MCF 10A (cell line): ENCODE measurements at places on chromosomes 4 and X.
A peak's percentile ranks its signal among the peaks of the same experiment; 100 is the strongest.

DNA sequence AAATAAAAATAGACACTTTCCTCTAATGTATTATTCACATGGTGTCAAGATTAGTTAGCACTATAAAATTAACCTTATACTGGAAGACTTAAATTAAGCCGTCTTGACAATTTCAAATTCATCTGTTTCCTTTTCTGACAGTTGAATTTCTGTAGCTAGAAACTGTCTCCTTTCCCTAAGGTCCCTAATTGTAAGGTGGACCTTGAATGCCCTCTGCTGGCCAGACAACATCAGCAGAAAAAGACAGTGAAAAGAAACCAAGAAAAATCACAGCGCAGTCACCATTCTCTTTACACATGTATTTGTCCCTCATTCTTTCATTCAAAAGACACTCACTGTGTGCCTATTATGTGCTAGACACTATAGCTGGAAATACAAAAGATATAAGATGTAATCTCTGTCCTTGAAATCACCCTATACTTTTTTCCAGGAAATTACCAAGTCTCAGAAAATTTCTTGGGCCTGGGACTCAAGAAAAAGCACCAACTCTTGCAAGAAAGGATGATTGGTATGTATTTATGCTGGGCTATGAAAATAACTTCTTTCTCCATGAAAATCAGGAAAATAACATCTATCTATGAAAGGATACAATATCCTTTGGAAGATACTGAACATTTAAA lies 32.7 kb upstream of the AMBN start:
- no peaks in the 10 kb centered on the region for H3K27me3 ChIP-seq
- no peak overlapping the region for H3K4me3 ChIP-seq
- DNase-seq = peak; percentile 74
- H3K27ac ChIP-seq = no peak overlapping the region
- H3K36me3 ChIP-seq = no peaks in the 10 kb centered on the region

- no peaks in the 10 kb centered on the region for H3K36me3 ChIP-seq
- no peak overlapping the region for H3K27ac ChIP-seq
- peak; percentile 31 for DNase-seq
- H3K4me1 ChIP-seq = no peaks in the 10 kb centered on the region
Measured at GRCh38 chr4:10808591-10808990, 124.0 kb upstream of the CLNK start.

DNA sequence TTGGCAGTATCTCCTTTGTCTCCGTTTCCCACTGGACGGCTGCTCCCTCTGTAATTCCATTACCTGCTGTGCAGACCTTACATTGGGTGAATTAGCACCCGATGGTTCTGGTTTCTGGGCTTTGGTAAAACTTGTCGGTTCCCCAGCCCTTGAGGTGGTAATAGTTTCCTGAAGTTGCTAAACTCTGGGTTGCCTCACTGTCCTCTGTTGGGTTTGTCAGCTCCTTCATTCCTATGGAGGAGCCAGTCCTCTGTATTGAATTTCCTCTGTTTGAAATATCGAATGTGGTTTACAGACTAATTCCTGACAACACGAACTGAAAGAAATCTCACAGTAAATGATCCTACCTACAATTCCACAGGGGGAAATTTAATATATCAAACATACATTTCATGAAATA lies 591.3 kb upstream of the FTHL17 start:
- peaks cover 43% of the 10 kb centered on the region for H3K27me3 ChIP-seq
- no peaks in the 10 kb centered on the region for H3K36me3 ChIP-seq
- no peak for DNase-seq
- no peaks in the 10 kb centered on the region for H3K4me1 ChIP-seq
- no peak overlapping the region for H3K27ac ChIP-seq

DNA sequence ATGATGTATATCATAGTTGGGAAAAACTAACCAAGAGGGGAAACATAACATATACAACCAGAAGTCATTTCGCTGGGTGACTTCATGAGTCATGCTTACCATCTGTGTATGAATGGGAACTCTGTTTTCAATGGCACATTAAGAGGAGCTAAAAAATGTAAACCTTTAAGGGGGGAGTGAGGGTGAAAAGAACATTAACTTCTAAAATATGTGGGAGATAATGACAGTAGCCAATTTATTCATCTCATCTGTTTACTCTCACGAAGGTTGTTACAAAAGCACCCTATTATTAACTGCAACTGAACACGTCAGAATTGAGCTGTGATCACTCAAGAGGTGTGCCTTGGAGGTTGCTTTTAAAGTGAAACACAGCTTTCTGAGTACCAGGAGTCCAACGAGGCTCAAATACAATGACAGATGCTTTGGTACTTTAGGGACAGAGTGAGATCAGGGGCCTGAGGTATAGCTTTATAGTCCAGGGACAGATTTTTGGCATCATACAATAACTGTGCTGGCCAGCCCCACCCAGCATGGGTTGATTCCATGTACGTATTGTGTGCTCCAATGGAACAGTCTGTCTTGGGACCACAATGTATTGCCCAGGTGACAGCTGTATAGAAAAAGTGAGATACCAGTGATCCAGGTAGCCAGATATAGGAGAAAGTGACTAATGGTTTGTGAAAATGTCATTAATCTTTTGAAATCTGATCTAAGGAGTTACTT lies 107.3 kb downstream of the AMMECR1 start:
- DNase-seq = peak; percentile 61
- H3K4me1 ChIP-seq = peaks cover 14% of the 10 kb centered on the region
- peak overlapping the region; percentile 85 for H3K27ac ChIP-seq
- H3K36me3 ChIP-seq = peaks cover 13% of the 10 kb centered on the region
- peaks cover 57% of the 10 kb centered on the region for H3K27me3 ChIP-seq

GRCh38 chr4:47703956-47704355 lies 133.9 kb downstream of the CORIN start:
- H3K4me3 ChIP-seq = no peak overlapping the region
- no peak overlapping the region for H3K27ac ChIP-seq
- H3K36me3 ChIP-seq = no peaks in the 10 kb centered on the region
- no peaks in the 10 kb centered on the region for H3K27me3 ChIP-seq
- H3K4me1 ChIP-seq = peaks cover 5% of the 10 kb centered on the region

GRCh38 chrX:74272230-74272629 lies 31.8 kb upstream of the ZCCHC13 start:
- peaks cover 73% of the 10 kb centered on the region for H3K27me3 ChIP-seq
- H3K4me3 ChIP-seq = no peak overlapping the region
- peaks cover 77% of the 10 kb centered on the region for H3K36me3 ChIP-seq
- DNase-seq = no peak
- no peaks in the 10 kb centered on the region for H3K4me1 ChIP-seq

- H3K27ac ChIP-seq = no peak overlapping the region
- no peaks in the 10 kb centered on the region for H3K4me1 ChIP-seq
- no peaks in the 10 kb centered on the region for H3K36me3 ChIP-seq
Measured at GRCh38 chr4:161132715-161133425, 1030.9 kb downstream of the FSTL5 start.

DNA sequence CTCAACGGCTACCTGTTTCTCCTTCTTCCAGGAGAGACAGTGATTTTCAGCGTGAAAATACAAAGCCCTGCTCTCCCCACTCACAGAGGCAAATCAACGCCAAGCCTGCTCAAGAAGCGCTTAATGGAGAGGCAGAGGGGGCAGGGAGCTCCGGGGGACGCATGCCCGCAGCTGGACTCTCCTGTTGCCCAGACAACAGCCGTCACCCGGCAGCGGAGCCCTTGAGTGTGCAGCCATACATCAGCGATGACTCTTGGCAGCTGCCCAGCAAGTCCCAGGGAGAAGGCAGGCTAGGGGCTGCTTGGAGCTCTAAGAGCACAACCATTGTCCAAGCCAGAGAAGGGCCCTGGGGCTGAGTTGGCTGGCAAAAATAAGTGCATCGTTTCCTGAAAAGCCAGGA lies 71.0 kb upstream of the AFAP1 start:
- DNase-seq = no peak
- no peak overlapping the region for H3K4me3 ChIP-seq
- H3K36me3 ChIP-seq = peaks cover 4% of the 10 kb centered on the region
- H3K27ac ChIP-seq = no peak overlapping the region
- H3K4me1 ChIP-seq = peaks cover 4% of the 10 kb centered on the region
- peaks cover 40% of the 10 kb centered on the region for H3K27me3 ChIP-seq
